ENCODE measurements at places on chromosomes 2 and 18. TPM values are rescaled to one million over a fixed set of nuclear protein-coding genes. Genes with fewer than 3 reads are reported as not detected.

Gene CCDC68
- total RNA-seq, result 0.54 TPM

Gene MATN3
- 1.1 TPM for total RNA-seq

Gene PRKAG3
- total RNA-seq, result not detected

DNA sequence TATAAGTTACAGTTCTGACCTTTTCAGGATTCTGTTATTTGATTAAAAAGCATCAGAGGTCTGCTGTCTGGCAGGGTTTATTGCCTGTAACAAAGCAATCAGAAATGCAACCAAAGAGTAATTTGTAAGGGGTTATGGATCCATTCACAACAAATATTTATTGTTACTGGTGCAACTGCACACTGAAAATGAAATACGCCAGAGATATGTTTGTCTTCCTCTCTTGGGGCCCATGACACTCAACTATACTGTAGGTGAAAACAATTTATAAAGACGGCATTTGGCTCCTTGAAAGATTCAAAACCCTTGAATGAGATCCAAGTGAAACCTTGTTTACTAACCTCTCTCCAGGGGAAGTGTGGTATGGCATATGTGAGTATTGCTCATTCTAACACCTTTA lies 452.2 kb downstream of the MBD2 start:
- no peak for DNase-seq

DNA sequence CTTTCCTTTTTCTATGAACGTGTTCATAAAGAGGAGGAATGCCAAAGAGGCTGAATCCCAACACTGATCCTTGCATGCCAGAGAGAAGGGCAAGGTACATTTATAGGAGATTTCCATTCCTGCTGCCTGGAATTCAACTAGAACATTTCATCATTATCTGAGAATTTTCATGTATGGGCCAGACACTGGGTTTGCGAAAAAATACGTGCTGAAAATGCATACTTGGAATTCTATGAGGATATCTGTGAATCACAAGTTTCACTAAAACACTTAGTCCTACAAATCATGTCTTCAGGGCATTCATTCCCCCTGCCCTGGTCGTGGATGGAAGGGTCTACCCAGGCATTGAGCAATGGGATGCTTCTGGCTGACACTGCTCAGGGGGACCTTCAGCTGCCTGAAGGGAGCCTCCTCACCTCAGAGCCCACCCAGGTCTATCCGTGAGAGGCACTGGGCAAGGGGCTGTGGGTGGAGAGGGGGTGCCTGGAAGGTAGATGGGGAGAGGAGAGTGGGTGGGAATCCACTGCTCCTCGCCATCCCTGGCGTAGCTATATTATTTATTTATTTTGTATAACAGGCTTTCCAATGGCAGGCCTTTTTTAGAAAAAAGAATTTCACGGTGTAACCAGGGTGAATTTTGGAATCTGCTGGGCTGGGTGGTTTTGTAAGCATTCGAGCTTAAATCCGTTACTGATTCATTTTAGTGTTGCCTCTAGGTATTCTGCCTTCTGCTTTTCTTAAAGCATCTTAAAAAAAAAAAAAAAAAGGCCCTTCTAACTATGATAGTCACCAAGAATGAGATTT lies 560.6 kb upstream of the ID2 start:
- peak; percentile 35 for DNase-seq

Gene LYPD6
- total RNA-seq, result 0.90 TPM

DNA sequence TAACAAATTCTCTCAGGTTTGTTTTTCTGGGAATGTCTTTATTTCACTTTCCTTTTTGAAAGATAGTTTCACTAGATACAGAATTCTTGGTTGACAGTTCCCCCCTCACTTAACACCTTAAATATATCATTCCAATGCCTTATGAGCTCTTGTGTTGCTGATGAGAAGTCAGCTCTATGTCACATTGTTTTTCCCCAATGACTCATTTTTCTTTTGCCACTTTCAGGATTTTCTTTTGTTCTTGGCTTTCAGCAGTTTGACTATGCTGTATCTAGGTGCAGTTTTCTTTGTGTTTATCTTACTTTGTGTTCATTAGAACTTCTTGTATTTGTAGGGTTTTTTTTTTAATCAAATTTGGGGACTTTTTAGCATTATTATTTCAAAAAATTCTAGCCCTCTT lies 5.6 kb upstream of the RALBP1 start:
- no peak for DNase-seq

Gene SMYD1
- total RNA-seq, result not detected

Gene GREB1
- not detected for total RNA-seq

DNA sequence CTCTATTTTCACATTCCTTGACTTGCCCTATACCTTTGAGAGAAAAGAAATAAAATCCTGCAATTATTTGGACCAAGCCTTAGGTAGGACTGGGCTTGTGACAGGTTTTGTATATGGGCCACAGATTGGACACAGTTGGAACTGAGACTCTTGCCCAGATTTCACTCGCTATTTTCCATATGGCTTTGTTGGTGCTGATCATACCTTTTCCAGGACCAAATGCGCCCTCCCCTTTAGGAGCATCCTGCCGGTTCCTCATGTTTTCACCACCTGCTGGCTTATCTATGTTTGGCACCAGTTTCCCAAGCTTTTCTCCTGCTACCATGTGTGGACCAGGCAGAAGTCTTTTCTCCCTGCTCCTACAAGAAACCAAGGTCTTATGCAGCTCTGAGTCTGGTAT lies 494.9 kb downstream of the EPHA4 start:
- DNase-seq, result no peak

GRCh38 chr2:12726271-12726670 lies 9.5 kb downstream of the TRIB2 start:
- DNase-seq, result no peak

DNA sequence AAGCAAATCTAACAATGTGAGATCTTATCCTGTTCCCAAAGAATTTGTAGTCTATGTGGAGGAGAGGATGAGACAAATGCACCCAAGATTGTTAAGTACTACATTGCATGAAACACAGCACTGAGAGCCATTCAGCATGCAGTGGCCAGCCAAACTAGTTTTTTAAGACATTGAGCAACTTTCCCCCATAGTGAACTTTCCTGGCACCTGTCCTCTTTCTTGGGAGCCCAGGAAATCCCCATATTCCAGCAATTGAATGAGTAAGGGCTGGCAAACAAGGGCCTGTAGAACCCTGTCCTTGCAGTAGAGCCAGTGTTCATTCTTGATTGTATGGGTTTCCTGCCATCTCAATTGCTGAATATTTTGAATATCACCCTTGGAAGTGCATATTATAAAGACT lies 58.8 kb upstream of the FIGN start:
- DNase-seq, result no peak

DNA sequence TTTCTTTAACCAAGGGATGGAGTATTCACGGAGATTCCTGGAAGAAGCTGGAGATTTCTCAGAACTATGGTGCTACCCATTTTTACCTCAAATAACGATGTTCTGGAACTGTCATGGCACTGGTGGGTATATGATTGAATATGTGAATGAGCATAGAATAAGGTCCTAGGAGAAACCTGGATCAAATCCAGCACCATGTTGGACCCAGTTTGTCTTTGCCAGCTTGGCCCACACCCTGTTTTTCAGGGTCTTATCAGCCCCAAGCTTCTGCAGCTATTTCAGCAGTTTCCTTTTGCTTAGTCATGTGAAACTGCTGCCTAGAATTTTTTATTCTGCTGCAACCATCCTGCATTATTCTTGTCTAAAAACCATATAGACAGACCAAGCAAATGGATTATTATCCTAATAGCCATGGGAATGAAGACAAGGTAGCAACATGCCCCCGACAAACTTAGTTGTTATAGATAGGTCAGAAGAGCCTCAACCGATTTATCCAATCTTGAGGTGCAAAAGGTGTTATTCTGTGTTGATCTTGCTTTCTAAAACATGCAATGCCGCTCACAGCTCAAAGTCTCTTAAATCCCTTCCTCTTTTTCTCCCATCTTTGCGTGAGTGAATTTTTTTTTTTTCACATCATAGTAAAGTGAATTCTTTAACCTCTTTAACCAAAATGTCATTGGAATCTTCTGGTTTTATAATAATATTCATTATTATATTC lies 133.6 kb downstream of the PRPF40A start:
- no peak for DNase-seq

Gene GPR55
- total RNA-seq, result not detected

DNA sequence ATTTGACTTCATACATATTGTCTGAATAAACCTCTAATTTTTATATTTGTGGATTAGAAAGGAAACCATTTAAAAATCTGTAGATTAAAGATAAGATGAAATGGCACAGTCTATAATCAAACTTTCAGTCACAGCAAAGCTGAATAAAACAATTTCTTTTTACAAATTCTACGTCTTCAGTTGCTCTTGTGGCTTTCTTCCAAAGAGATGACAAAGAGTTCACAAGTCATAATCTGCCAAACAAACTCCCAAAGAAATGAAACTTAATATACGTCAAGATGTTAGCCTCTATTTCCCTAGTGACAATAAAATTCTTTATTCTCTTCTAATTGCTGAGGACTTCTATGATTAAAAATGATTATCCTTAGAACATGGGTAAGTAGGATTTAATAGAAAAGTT lies 66.3 kb downstream of the FIGN start:
- no peak for DNase-seq

Gene RRM2
- 53.6 TPM for total RNA-seq

- DNase-seq, result no peak
These were observed 42.0 kb upstream of the STK17B start for GRCh38 chr2:196213252-196213980.

Gene FBLN7
- under 0.01 TPM for total RNA-seq

- DNase-seq, result peak; percentile 32
These were observed 430.1 kb downstream of the FBXO15 start for GRCh38 chr18:73717570-73717969.

GRCh38 chr2:235396071-235396846 lies 97.6 kb upstream of the AGAP1 start:
- no peak for DNase-seq

DNA sequence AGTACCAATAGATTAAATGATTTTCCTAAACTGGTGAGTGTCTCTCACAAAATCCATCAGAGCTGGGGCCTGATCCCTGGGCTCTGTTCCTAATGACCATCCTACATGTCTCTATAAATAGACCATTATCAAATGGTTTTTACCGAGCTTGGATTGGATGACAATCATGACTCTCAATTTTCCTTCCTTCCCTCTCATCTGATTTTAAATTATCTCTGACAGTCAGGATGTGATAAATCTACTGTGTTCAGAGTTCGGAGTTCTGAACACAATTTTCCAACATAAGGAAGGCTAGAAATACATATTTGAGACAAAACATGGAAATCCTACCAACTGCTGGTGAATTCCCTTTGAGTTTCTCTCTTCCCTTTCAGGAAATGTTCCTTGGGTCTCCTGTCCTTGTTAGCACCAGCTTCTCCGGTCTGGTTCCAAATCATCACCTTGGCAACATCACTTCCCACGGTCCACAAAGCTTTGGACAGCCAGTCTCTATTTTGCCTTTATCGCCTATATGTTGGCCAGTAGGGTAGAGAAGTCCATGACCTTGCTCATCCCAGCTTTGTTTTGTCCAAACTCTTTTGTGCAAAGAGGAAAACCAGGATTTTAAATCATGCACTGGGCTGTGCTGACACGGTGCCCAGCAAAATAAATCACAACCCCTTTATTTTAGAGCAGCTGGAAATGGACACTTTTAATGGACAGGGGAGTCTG lies 139.6 kb upstream of the ITGA6 start:
- DNase-seq, result no peak

- DNase-seq, result peak; percentile 39
These were observed 127.4 kb upstream of the SLC8A1 start for GRCh38 chr2:40579247-40579646.

GRCh38 chr2:74538881-74539339 lies 9.2 kb downstream of the HTRA2 start:
- no peak for DNase-seq

GRCh38 chr2:35871672-35872071 lies 483.9 kb upstream of the CRIM1 start:
- DNase-seq, result no peak

Gene NTSR2
- total RNA-seq, result not detected

Measured in IMR-90 (cell line).